Heart left ventricle (tissue), 16 donors: ENCODE measurements at places on chromosomes 4 and X. TPM values are rescaled to one million over a fixed set of nuclear protein-coding genes. Genes with fewer than 3 reads are reported as not detected.

- DNase-seq: no peak
These were observed 16.3 kb downstream of the VSIG4 start for GRCh38 chrX:66023385-66024091.

DNA sequence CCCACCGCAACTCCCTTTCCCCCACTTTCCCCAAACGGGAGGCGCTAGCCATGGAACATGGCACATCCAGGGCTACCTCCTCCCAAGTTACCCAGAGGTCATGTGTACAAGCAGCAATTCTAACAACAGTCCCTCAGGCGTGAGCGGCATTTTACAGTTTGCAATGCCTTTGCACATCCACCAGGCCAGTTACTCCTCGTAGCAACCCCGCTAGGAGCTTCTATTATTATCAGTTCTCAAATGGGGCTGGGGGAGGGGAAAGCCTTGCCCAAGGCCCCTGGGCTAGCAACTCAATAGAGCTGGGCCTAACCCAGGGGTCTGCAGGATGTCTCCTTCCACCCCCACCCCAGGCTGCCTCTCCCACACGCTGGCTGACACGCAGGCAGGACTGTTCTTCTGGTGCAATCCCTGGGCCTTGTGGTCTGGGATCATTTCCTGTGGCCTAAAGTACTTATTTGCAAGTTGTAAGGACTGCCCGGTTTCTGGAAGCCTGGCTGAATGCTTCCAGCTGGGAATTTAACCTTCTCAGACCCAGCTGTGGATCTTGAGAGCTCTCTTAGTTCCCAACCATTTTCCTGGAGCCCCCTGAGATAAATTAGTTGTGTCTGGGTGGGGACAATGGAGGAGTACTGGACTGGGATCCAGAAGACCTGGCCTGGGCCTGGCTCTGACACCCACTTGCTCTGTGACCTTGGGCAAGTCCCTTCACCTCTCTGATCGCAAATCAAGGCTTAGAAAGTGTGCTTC is 27.7 kb downstream of the PJA1 start:
- DNase-seq: no peak

- DNase-seq: no peak
These were observed 531 bp downstream of the RUFY3 start for GRCh38 chr4:70722199-70722791.

DNA sequence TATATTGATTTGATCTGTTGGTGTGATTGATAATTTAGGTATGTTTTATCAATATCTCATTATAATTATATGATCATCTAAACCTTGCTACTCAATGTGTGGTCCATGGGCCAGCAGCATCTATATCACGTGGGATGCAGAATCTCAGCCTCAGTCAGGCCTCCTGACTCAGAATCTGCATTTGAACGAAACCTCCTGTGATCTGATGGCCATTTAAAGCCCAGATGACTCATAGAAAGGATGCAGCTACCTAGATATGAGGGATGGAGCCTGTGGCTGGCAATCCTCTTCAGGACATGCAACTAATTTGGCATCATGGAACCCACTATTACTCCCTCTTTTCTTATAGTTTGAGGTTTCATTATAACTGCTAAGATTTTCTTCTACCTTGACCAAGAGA is 11.3 kb upstream of the CHRNA9 start:
- DNase-seq: no peak

DNA sequence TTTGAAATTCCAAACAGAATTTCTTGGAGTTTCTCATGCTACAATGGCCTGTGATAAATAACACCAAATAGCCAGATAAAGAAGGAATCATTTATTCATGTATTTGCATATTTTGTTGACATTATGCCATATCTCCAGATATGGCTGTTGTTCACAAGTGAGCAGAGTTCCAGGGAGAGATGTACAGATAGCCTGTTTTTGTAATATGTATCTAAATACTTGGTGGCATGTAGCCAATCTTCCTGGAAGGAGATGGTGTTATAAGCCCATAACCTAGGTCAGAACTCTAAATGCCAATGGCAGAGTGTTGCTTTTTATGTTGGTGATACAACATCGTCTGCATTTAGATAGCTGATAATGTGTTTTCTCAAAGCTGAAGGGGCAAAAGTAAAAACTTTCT is 292.2 kb downstream of the FBXO8 start:
- DNase-seq: no peak

GRCh38 chrX:138858951-138859350 is 147.4 kb upstream of the FGF13 start:
- DNase-seq: no peak

DNA sequence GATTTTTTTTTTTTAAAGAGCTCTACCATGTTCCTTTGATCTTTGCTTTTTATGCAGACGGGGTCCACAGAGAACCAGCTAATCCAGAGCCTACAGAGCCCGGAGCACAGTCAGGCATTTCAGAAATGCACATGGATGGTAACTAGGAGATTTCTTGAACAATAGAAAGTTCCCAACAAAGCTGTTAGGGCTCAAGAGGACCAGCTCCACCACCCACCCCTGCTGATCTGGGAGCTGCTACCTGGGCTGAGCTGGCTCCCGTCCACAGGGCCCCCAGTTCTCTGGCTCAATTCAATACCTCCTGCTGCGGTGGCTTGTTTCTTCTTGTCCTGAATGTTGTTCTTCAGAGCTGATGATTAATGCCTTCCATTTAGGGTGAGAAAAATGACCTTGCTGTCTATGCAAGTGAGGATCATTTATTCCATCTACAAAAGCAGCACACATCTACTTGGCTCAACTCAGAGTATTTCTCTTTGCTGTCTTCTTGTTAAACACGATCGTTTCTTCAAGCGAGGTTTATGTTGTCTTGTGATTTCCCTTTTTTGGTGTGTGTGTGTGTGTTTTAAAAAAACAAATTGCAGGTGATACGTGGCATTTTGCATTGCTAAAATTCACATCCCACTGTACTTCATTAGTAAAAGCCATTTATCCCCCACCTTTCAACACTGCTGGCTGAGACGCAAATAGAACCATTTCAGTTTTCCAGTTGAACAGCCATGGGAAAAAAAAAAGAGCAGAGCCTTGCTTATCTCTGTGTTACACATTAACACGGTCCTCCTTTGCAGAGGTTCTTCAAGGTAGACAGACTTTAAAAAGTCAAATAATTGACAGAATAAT is 31.3 kb downstream of the IGFBP7 start:
- DNase-seq: no peak

GRCh38 chr4:86935566-86935852 is 698 bp downstream of the AFF1 start:
- DNase-seq: peak; percentile 69

DNA sequence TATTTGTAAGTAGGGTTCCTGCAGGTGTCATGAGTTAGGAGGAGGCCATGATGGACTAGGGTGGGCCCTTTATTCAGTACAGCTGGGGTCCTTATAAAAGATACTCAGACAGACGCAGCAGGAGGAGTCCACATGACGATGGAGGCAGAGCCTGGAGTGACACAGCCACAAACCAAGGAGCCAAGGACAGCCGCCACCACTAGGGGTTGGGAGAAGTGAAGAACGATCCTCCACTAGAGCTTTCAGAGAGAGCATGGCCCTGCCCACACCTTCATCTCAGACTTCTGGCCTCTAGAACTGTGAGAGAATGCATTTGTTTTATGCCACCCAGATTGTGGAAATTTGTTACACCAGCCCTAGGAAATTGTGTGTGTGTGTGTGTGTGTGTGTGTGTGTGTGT is 31.1 kb downstream of the JAKMIP1 start:
- DNase-seq: no peak

DNA sequence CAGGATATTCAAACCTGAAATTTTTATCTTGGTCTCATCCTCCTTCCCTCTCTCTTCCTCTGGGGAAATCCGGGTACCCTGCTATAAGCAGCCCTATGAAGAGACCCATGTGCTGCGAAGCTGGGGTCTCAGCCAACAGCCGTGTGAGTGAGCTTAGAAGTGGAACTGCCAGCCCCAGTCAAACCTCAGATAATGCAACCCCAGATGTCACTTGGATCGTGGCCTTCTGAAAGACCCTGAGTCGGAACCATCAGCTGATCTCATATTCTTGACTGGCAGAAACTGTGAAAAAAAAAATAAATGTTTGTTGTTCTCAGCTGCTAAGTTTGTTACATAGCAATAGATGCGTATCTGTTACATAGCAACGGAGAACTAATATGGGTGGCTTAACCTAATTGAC is 198.1 kb upstream of the NPY2R start:
- no peak for DNase-seq

DNA sequence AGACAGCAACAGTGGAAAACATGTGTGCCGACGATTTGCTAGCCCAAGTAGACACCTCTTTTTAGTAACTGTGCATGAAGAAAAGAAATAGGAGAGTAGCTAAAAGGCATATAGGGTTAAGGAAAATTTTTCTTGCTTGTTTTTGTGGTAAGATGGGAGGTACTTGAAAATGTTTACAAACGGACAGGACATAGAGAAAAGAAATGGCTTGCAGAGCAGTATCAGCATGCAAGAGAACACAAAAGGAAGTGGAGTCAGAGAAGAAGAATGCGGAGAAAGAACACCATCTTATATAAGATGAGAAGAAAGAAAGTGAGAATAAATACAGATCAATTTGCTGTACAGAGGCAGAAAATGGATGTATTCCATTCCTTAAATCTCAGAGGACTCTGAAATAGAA is 263.7 kb upstream of the ETNPPL start:
- no peak for DNase-seq

The NHSL2 gene
- total RNA-seq: 5.8 TPM

The NKX3-2 gene
- not detected for total RNA-seq

The MAGED2 gene
- total RNA-seq: 102 TPM

The XPNPEP2 gene
- total RNA-seq: 0.19 TPM
